Activated T-cell treated with anti-CD3 and anti-CD28 coated beads for 24 hours (primary cell): ENCODE measurements at places on chromosomes 5 and 9.
A peak's percentile ranks its signal among the peaks of the same experiment; 100 is the strongest.

DNA sequence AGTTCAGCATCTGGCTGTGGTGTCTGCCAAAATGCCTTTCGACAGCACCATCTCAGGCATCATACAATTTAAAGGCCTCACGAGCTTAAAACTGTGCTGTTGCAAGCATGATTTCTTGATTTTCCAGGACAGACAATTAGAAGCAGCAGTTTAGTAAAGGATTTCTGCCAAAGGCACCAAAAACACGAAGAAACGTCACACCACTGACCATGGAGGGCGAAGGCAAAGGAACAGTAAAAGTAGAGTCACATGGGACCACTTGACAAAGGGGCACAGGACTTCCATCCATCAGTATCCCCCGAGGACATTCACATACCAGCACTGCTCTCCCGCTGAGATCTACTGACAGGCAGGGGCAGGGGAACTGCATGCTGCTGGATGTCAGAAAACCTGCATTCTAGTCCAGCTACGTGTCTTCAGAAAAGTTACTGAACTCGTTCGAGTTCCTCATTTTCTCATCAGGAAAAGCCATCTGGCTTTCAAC is 70.4 kb upstream of the FBXW11 start:
- no peak for DNase-seq

GRCh38 chr5:151139015-151139414 is 18.6 kb downstream of the ANXA6 start:
- no peak for DNase-seq

DNA sequence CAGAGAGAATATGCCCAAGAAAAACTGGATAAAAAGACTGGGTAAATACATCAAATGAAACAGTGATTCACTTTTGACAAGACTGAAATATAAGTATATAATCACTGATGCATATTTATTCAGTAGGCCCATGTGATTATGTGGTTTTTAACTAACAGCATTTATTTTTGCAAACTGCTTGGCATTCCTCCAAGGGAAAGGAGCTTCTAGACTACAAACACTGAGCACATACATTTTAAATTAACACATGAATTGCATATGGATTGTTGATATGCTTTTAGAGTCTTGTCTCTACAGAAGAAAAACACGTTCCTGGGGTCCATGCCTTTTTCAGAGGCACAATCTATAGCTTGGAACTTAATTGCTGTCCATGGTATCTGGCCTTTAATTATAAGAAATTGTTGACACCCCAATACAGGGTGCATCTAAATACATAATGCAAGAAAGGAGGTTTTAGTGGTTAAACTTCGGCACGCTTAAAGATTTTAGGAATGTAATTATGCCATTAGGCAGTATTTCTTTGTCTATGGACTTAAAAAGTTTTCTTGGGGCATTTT is 6.9 kb upstream of the MEIKIN start:
- DNase-seq, result no peak

DNA sequence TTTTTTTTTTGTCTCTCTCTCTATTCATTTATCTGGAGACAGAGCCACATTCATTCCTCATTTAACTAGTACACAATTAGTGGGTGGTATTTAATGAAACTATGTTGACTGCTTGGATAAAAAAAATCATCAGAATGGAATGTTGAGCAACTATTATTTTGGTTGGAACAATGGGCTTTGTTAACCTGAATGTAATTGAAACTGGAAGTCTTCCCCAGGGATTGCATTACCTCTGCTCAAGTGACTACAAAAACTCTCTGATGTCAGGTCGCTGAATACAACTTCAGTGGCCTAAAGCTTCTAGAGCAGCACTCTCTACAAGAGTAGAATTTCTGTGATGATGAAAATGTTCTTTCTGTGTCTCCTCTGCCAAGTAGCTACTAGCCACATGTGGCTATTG is 295.8 kb downstream of the DEPDC1B start:
- DNase-seq, result no peak

GRCh38 chr9:73149371-73150067 is 2.1 kb upstream of the ANXA1 start:
- no peak for DNase-seq

DNA sequence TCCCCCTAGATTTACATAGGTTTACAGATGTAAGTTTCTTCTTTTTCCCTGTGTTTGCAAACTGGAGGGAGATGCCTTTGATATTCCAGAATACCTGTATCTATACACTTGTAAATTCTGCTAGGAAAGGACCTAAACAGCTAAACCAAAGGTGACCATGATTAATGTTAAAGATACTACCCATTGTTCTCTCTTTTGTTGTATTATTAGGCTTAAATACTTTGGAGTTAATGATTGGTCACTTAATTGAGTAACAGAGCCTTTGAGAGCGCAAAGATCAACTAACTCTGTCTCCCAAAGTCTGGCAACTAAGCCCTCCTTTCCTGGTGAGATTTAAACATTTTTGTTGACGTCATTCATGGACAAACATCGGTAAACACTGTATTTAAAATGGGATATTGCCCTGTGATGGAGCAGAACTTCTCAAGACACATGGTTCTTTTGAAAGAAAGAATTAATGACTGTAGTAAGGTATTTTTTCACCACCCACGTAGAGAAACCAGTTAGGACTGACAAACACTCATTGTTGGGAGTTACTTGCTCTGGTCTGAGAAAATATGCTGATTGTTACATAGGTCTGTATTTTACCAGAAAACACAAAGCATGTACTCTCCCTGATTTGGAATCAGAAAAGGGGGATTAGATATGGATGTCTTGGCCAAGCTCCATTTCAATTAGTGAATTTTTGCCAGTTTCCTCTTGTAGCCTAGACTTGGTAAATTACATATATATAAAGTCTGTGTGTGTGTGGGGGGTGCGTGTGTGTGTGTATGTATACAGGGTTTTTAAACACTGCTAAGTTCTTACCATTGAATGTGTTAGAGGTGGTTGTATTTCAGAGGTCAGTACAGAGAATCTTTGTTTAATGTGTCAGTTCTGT is 4.6 kb downstream of the VCAN start:
- no peak for DNase-seq

GRCh38 chr9:136528716-136529341 is 17.0 kb downstream of the NOTCH1 start:
- no peak for DNase-seq

DNA sequence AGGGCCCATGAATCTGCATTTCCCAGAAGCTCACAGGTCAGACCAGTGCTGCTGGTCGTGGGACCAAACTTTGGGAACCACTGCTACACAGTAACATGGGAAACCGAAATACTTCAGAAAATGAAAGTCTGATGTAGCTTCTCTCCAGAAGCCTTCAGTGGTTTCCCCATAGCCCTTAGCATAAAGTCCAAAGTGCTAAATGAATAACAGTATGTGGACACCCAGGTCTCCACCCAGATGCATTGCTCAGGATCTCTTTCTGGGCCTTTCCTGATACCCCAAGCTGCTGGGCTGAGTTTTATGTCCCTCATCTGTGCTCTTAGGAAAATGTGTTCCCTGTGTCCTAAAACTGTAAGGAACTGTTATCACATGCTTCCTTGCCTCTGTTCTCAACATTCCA is 100.4 kb downstream of the NFIB start:
- no peak for DNase-seq

DNA sequence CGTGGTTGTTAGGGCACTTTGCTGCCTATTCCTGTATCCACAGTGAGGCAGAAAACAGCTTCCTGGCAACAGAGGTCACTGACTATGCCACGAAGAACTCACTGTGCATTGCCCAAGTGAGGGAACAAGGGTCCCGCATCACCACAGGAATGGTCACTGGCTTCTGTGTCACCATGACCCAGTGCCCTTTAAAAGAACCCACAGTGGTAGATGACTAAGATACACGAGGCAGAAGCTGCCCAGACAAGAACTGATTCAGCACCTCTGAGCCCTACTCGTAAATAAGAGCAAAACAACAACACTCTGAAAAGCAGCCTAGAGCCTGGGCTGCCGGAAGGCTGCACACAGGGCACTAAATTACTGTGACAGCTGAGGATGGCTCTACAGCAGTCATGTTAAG is 236.6 kb upstream of the RASEF start:
- no peak for DNase-seq

- DNase-seq, result peak; percentile 24
Measured at GRCh38 chr9:2655411-2655901, 33.9 kb downstream of the VLDLR start.

GRCh38 chr5:69525490-69525889 is 32.9 kb downstream of the OCLN start:
- DNase-seq, result no peak

DNA sequence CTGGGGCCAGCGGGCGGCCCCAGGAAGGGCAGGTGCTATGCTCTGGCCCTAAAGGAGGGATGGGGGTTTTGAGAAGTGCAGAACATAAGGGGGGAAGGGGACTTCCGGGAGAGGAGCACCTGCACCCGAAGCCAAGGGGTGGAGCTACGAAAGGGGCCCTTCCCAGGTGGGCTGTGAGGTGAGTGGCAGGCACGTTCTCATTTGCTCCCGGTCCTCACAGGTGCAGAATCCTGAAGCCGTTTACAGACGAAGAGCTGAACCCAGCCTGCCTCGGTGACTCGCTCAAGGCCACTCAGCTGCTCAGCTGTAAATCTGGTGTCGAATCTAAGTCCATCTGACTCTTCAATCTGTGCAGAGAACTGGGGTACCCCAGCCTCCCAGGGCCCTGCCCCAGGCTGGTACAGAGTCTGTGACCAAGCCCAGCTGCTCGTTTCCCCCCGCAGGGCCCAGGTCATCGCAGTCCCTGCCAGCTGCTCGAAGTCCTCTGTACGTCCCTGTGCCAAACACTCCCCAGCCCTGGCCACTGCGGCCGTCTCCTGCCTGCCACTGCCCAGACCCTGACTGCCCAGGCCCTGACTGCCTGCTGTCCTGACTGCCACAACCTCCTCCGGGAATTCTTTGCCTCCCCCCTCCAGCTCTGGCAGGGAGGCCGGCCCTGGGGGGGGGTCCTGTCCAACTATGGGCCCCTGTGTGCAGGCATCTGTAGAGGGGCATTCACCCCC is 53.8 kb upstream of the RXRA start:
- no peak for DNase-seq
